ENCODE measurements at places on chromosomes 1 and 21.

DNA sequence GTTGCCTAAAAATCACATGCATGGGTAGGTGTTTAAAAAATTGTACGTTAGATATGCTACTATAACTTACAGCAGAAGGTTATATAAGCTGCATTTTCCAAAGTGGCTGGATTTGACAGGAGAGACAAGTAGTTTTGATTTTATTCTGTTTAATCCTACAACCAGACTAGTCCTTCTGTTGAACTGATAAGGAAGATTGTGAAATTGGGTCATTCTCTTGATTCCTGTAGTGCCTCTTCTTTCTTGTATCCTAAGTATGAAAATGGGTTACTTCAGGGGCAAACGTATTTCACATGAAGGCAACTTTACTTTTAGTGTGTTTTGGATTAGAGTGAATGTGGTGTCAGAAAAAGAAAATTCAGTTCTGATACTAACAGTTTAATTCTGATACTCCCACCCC lies 19.0 kb downstream of the CDC42 start:
- peak; percentile 39 for DNase-seq

DNA sequence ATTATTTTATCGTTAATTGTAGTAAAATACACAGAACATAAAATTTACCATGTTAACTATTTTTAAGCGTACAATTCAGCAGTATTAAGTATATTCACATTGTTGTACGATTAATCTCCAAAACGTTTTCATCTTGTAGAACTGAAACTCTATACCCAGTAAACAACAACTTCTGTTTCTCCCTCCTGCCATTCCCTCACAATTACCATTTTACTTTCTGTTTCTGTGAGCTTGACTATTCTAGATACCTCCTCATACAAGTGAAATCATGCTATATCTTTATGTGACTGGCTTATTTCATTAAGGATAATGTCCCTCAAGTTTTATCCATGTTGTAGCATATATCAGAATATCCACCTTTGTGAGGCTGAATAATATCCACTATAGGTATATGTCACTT lies 156.8 kb downstream of the ST6GALNAC3 start:
- peak; percentile 35 for DNase-seq

GRCh38 chr1:112699425-112700144 lies 7.3 kb downstream of the RHOC start:
- DNase-seq, result no peak

DNA sequence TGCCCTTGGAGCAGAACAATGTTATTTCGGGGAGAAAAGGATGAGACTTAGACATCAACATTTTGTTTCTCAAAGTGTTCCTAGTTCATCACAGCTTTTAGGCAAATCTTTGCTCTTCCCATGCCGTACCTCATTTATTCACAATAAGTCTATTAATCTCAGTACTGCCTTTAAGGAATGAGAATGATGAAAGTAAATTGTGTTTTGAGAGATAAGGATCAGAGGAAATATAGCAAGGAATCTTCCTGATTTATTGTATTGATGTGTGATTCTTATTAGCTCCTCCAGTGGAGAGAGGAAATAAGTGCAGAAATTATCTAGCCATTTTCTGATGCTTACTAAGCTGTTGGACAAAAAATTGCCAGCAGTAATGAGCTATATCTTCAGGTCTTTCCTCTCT lies 2.0 kb downstream of the POLR3C start:
- DNase-seq, result no peak
